ENCODE measurements at places on chromosomes 1 and 21.
A peak's percentile ranks its signal among the peaks of the same experiment; 100 is the strongest.

GRCh38 chr1:205597691-205598314 is 34.0 kb downstream of the ELK4 start:
- no peak for DNase-seq

GRCh38 chr1:112536561-112536960 is 27.8 kb downstream of the WNT2B start:
- DNase-seq = no peak

- DNase-seq = no peak
These were observed 15.4 kb downstream of the OVAAL start for GRCh38 chr1:180574031-180574713.

DNA sequence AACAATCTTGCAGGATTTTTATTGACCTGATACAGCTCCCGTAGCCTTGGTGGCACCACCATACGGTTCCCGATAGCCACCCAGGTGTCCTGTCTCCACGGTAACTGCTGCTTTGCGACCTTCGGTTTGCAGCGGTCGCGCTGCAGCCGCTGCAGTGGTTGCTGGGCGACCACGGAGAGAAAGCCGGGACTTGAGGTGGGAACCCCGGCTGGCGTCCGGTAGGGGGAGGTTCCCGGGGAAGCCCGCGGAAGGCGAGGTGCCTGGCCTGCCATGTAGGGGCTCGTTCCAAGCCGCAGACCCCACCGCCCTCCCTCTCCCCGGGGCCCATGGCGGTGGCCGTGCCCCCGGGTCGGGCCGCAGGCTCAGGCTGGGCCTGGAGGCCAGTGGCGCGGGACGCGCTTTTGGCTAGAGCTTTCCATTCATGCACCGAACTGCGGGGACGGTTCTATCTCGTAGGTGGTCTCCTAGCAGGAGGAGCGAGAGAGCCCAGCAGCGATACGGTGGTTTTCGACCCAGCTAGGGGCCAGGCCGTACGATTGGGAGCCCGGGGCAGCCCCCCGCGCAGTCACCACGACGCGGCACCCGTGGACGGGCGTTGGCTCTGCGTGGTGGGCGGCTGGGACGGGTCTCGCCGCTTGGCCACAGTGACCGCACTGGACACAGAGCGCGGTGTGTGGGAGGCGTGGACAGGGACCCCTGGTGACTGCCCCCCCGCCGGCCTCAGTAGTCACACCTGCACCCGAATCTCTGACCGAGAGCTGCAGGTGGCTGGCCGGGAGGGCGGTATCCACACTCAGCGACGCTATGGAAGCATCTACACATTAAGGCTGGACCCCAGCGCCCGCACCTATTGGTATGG is at the start of gene KLHDC9:
TSS of gene KLHDC9 (plus strand) at position 152 of the 859 bp plus-strand sequence. CDS start at position 327, 175 bp downstream.
- peak; percentile 29 for DNase-seq

DNA sequence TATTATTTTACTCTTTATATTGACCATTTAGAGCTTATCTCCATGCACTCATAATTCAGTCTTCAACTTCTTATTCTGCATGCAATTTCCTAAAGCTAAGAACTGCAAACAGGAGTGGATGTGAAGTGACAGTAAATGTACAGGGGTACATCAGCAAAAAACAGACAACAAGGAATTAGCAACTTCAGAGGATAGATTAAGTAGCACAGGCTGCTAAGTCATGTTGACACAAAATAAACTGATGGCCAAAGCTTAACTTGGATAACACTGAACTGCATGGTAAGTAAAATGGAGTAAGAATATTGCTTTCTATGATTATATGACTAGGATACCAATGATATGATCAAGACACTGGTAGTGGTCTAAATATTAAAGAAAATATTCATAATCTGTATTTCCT is 66.5 kb downstream of the USP24 start:
- no peak for DNase-seq

- no peak for DNase-seq
These were observed 7.5 kb downstream of the GSTM3 start for GRCh38 chr1:109733236-109733870.

DNA sequence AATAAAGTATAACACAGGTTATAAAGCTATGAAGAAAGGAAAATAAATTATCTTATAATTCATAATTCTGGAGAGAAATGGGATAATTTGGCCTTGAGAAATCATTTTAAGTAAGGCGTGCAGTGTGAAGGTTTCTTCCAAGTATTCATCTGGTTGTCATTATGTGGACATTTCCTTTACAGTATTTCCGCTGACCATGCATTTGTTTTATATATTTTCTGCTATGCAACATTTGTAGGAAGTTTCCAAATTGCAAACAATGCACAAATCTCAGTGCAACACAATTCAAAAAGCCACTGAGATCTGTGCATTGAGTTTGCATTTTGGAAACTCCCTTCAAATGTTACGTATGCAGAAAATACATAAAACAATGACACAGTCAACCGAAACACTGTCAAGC is 17.8 kb downstream of the ZNF670 start:
- no peak for DNase-seq

GRCh38 chr1:45802343-45803298 is 791 bp upstream of the MAST2 start:
- no peak for DNase-seq

DNA sequence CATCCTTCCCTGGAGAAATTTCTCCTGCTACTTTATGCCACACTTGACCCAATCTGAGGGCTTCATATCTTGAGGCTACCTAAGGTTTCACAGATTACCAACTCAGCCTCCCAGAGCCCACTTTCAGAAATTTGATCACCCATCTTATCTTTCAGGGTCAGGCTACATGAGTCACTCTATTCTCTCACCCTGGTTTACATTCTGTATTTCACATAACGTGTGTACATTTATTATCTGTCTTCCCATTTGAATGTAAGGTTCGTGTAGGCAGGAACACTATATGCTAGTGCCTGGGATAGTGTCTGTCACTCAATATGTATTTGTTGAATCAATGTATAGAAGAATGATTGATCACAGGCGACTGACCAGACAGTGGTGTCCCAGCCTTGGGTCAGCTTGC is 124.8 kb downstream of the UBE2U start:
- no peak for DNase-seq

DNA sequence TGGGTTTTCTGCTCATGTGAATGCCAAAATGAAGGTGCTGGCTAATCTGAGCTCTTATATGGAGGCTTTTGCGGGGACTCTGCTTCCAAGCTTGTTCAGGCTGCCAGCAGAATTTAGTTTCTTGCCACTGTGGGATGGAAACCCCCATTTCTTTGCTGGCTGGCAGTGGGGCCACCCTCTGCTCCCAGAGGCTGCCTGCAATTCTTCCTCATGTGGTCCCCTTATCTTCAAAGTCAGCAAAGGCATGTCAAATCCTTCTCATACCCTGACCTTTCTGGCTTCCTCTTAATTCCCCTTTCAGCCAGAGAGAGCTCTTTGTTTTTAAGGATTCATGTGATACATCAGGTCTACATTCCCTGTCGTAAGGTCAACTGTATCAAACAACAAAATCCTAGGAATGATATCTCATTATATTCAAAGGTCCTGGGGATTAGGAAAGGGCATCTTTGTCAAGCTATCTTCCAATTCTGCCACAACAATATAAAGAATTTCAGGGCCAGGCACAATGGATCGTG is 5.2 kb upstream of the GPR161 start:
- DNase-seq = no peak

DNA sequence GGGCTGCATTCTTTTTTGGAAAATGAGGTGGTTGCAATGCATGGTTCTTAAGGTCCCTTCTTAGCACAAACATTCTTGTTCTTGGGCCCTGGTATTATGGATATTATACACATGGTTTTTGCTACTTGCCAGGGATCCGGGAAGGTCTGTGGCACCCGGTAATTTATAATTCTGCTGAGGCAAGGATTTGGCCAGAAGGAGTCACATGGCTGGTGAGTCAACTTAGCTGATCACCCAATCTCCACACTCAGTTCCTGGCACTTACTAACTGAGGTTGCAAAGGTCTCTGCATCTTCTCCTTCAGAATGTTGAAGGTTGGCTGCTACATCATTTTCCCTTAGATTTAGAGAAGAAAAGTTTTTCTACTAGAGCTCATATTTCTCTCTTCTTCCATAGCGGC is 112.5 kb downstream of the ROR1 start:
- DNase-seq = no peak

- no peak for DNase-seq
These were observed 11.6 kb downstream of the SELP start for GRCh38 chr1:169618367-169618766.

- DNase-seq = no peak
These were observed 157.6 kb downstream of the EDEM3 start for GRCh38 chr1:184596950-184597645.

DNA sequence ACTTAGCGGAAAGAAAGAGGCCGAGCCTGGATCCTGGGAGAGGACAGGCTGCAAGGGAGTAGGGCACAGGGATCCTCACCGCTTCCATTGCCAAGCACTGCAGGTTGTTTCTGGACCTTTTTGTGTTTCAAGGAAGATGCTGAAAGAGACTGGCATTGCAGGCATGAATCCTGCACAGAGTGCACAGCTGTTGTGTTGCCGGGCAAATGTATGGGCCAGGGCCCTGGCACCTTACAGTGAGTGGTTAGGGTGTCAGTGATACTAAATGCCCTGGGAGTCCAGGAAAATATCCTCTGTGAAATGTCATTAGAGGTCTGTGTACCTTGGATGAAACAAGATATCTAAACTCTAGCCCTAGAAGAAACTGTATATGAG is 145.5 kb upstream of the FGGY start:
- no peak for DNase-seq

DNA sequence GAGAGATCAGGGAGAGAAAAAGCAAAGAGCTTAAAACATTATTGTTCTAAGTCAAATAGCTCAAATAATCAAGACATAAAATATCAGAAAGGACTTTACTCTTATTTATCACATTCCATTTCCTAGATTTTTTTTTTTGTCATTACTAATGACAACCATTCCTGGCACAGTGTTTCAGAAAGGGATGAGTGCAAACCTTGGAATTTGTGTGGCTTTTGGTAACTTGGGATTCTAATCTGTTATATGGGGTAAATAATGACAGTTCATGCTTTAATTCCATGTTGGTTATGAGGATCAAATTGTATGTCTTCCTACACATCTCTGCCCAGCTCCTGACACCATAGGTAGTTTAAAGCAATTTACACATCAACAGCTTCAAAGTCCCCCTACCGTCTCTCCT is 358.4 kb upstream of the ADGRL4 start:
- DNase-seq = no peak

DNA sequence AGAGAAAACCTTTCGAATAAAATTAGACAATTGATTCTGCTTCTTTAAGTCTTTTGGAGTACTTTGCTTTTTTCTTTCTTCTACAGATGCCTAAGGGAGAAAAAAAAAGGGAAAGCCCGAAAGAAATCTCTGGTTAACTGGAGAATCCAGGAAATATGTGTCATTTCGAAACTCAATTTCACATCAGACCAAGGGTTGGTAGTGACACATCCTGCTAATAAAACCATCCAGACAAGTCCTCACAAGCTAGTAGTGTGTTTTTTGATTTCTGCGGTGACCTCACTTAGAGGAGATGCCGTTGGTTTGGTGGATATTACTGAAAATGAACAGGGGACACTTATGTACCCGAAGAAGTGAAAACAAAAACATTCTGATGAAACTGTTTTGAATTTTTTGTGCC is 726.5 kb upstream of the ADAMTS5 start:
- DNase-seq = no peak

DNA sequence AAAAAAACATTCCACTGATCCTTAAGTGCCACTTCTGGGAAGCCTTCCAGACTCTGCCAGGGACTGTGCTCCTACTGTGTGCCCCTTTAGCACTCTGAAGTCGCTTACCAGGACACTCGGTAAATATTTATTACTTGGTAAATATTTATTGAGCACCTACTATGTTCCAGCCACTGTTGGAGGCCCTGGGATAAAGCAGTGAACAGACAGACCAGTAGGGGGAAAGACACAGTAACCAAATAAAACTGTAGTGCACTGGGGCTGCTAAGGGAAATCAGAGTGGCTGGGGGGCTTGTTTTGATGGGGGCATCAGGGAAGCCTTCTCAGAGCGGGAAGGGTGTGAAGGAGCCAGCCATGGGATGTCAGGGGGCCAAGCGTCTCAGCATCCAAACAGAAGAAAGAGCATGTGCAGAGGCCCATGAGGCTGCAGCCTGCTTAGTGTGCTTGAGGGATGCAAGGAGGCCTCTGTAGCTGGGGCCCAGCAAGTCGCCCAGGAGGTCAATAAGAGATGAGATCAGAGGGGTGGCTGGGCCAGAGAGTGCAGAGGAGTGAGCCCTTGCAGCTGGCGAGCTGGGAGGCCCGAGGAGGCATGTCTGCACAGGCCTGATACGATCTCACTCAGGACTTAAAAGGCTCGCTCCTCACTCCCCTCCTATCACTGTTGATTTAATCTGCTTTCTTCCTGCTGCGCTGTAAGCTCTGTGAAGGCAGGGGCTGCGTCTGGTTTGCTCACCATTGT is 28.6 kb downstream of the KAZN start:
- no peak for DNase-seq

- no peak for DNase-seq
These were observed 5.1 kb downstream of the IFI16 start for GRCh38 chr1:159014851-159015250.

DNA sequence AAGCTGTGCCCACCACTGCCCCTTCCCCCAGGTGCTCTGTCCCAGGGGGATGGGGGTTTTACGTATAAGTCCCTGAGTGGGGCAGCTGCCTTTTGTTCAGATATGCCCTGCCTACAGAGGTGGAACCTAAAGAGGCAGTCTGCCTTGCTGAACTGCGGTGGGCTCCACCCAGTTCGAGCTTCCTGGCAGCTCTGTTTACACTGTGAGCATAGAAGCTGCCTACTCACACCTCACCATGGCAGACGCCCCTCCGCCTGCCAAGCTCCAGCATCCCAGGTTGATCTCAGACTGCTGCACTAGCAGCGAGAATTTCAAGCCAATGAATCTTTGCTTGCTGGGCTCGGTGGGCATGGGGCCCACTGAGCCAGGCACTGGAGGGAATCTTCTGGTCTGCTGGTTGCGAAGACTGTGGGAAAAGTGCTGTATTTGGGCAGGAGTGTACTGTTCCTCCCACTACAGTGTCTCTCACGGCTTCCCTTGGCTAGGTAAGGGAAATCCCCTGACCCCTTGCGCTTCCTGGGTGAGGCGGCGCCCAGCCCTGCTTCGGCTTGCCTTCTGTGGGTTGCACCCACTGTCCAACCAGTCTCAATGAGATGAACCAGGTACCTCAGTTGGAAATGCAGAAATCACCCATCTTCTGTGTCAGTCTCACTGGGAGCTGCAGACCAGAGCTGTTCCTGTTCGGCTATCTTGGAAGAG is 17.6 kb upstream of the RWDD3 start:
- DNase-seq = no peak

Measured in stimulated activated CD8-positive, alpha-beta memory T cell treated with anti-CD3 and anti-CD28 coated beads, Interleukin-4, amount 100 ng/mL, for 1 hour (primary cell).